ENCODE measurements at places on chromosomes 16 and 17.

GRCh38 chr17:73011016-73011486, 81.4 kb downstream of the SLC39A11 start:
- no peak for DNase-seq

- no peak for DNase-seq
These were observed 5.2 kb downstream of the FLCN start for GRCh38 chr17:17231621-17232302.

GRCh38 chr17:72952220-72952619, 140.3 kb downstream of the SLC39A11 start:
- DNase-seq, result no peak

- no peak for DNase-seq
These were observed 30.8 kb upstream of the CRISPLD2 start for GRCh38 chr16:84788920-84789391.

- no peak for DNase-seq
These were observed 7.8 kb downstream of the GALK1 start for GRCh38 chr17:75757086-75757681.

GRCh38 chr16:9184354-9184690, 92.9 kb downstream of the HAPSTR1 start:
- no peak for DNase-seq

DNA sequence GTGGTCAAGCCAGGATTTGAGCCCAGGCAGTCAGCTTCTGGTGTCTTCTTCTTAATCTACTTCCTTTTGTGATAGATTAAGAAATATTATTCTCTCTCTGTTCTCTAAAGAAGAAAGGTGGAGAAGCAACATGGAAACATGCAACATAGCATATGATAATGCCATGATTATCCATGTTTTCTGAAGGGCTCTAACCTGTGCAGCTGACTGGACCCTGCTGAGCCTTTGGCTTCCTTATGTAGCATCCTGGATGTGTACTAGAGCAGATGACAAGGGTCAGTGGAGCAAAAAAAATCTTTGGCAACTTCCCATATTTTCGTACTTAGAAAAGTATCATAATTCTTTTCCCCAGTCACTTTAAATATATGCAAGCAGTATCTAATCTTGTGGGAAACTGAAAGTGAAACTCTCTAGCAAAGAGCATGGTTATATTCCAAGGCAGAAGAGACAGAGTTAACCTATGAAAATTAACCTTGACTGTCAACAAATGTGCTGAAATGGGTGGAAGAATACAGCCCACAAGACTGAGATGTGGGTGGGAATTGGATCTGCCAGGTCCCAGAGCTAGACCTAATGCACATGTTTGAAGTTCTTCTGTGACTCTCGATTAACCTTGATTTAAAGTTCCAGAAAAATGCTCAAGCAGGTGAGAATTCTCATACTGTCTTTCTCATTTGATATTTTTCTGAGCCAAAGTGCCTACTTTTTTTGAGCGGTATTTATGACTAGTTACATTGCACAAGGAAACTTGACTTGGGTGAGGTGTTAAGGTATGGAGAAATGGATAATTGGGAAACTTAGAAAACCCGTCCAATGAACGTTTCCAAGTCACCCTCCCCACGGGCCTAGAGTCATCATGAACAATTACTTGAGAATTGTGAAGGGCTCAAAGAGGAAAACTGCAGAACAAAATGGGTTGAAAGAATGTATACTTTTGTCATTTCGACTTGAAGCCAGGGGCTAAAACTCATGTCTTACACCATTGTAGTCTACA, 248.6 kb downstream of the FTO start:
- DNase-seq, result peak; percentile 26

GRCh38 chr16:60027351-60027750, 1293.2 kb upstream of the GOT2 start:
- DNase-seq, result no peak

Data from CD4-positive, alpha-beta T cell treated with Interleukin-4 for 1 hour (primary cell).